ENCODE measurements at places on chromosomes 6 and 20.
A peak's percentile ranks its signal among the peaks of the same experiment; 100 is the strongest.

DNA sequence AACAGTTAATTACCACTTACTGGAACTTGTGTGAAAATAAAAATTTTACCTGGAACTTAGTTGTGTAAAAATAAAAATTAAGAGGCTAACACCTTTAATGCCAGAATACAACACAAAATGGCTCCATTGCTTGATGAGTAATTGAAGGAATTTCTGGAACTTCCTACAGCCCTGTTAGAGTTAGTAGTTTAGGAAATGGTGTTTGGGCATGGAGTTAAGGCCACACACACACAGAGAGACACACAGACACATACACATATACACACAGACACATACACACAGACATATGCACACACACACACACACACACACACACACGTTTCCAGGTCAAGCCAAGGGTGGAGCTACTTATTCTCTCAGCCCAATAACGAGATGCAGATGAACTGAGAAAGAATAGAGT is 20.6 kb upstream of the CST3 start:
- H3K4me1 ChIP-seq = no peaks in the 10 kb centered on the region
- DNase-seq = no peak
- no peak overlapping the region for H3K4me3 ChIP-seq
- peaks cover 23% of the 10 kb centered on the region for H3K27me3 ChIP-seq

DNA sequence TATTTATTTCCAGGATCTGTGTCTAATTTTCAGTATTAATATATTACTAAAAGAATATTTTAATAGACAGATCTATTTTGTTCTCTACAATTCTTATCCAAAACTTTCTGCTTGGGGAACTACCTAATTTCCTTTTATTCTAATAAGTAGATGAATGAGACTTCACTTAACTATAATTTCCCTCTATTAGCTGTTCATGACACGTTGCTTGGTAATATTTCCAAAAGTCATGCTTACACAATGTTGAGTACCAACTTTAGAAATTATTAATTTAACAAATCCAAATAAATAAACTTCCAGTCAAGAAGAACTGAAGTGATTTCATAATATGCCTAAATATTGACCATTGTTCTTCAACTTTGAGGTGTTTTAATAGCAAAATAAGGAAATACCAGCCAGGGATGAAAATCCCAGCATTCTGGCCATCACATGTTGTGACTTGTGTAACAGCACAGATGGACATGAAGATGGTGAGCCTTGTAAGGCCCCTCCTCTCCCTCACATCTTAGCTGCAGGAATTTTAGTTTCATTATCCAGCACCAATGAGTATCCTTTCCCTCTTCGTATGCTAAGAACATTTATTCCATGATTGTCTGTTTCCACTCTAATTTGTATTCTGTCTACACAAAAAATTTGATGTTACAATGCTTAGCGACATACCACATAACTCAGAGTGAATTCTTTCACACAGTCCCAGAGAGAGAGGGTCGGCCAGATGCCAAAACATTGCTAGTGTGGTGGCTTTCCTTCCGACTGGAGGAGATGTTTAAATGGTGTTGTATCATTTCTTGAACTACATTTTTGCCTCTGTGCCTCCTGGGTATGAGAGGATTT is 137.5 kb downstream of the FOXA2 start:
- H3K4me1 ChIP-seq = no peaks in the 10 kb centered on the region
- no peak overlapping the region for H3K27ac ChIP-seq
- no peaks in the 10 kb centered on the region for H3K27me3 ChIP-seq
- no peak overlapping the region for H3K4me3 ChIP-seq

DNA sequence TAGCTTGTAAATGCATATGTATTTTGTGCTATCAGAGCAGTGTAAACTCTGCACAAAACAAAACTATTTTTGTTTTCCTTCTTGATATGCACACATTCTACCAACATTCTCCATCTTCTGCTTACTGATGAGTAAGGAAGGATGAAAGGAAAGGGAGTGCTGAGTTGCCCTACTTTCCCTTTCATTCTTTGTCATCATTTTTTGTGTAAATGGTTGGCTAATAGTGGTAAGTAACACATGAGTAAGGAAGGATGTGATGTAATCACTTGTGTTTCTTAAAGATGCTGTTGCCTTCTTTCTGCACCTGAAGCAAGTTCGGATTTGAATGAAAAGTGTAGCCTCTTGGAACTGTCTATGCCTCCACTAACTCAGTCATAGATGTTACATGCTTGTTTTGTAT is 4.6 kb upstream of the REV3L start:
- peak overlapping the region; percentile 72 for H3K4me3 ChIP-seq
- H3K4me1 ChIP-seq = peaks cover 29% of the 10 kb centered on the region
- no peaks in the 10 kb centered on the region for H3K27me3 ChIP-seq

DNA sequence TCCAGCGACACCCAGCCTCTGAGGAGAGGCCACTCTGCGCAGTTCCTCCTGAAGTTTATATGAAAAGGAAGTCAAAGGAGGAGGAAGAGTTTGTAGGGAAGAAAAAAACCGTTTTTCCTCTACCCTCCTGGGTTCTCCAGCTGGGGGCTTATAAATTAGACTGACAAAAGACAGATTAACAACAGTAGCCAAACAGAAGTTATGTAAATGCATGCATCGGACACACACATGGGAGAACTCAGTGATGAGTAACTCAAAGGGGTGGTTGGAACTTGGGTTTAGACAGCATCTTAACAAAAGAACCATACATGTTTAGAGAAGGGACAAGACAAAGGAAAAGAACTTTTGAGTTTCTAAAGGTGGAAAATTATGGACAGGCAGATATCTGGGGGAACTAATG is 71.2 kb downstream of the CD24 start:
- no peaks in the 10 kb centered on the region for H3K36me3 ChIP-seq
- no peaks in the 10 kb centered on the region for H3K4me1 ChIP-seq
- no peak for DNase-seq
- H3K27me3 ChIP-seq = peaks cover 22% of the 10 kb centered on the region
- no peak overlapping the region for H3K27ac ChIP-seq

DNA sequence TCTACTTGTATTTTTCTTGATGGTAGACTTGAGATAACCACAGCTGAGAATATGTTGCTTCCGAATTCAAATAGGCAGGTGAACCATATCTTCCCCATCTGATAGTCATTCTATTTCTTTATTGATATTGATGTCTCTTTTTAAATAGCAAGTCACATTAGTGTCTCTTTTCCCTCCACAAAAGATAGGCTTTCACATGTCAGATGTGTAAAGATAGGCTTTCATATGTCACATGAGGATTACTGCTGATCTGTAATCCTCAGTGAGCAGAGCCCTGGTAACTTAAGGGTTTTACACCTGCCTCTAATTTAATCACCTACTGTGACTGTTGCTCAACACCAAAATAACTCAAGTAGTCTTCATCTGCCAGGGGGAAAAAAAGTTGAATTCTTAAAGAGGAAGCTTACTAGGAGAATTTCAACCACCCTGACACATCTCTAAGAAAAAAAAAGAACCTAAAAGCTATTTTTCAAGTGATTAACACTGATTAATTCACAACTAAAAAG is 45.3 kb upstream of the TRDN start:
- H3K4me1 ChIP-seq = no peaks in the 10 kb centered on the region
- no peak for DNase-seq

DNA sequence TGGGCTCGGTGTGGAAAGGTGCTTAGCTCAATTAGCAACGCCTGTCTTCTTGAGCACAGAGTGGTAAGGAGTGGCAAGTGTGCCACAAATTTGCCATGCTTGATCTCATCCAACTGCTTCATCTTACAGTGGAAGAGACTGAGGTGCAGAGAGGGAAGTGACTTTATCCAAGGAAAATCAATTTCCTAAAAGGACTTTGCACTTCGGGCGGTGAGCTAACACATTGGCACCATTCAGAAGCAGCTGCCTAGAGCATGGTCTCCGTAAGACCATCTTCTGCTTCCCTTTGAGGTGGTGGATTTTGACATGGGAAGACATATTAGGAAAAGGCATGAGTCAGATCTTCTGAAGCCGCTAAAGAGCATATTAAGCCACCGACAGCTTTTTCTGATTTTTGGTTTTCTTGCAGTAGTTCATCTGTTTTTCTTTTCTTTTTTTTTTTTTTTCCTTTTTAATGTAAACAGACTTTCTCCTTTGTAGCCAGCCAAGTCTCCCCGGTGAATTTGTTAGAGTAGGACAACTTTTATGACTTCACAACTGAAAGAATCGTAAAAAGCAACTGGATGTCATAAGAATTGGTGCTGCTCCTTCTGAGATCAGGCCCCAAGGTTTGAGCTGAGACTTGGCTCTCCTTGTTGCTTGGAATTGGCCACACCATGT is 273.2 kb downstream of the CDC5L start:
- no peak overlapping the region for H3K4me3 ChIP-seq
- H3K36me3 ChIP-seq = no peaks in the 10 kb centered on the region
- H3K27me3 ChIP-seq = no peaks in the 10 kb centered on the region
- no peaks in the 10 kb centered on the region for H3K4me1 ChIP-seq
- no peak for DNase-seq

DNA sequence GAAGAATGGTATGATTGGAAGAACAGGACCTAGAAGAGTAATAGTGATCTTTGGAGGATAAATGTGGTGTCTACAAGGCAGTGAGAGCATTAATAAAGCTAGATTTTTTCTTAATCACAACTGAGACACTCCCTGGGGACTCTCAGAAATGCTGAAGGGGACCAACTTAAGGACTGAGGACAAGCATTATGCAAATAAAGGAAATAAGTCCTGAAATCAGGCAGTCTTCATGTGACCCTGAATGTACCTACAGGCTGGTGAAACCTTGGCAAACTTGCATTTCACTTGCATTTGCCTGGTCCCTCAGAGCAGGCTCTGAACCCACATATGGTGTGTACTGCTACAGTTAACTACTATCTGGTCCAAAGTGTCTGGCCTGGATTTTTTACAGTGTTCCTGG is 19.3 kb upstream of the TTK start:
- no peaks in the 10 kb centered on the region for H3K36me3 ChIP-seq
- no peaks in the 10 kb centered on the region for H3K27me3 ChIP-seq
- no peak overlapping the region for H3K4me3 ChIP-seq
- H3K27ac ChIP-seq = peak overlapping the region; percentile 91
- H3K4me1 ChIP-seq = peaks cover 31% of the 10 kb centered on the region

DNA sequence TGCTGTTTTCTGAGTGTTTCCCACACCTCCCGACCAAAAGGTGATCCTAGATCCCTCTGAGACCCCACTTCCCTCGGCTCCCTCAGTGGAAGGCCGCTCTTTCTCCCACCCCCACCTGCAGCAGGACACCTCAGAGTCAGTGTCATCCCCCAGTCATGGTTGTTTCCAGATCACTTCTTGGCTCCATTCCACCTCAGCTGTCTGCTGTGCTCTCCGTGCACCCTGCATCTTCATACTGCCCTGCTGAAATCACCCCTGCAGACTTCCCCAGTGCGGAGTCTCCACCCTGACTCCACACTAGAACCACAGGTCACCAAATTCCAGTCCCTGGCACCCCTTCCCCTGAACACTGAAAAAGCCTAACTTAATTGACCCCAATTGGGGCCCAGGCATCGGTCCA is 255.1 kb upstream of the CDYL start:
- no peaks in the 10 kb centered on the region for H3K36me3 ChIP-seq
- H3K27ac ChIP-seq = no peak overlapping the region
- no peak overlapping the region for H3K4me3 ChIP-seq
- no peaks in the 10 kb centered on the region for H3K4me1 ChIP-seq
- H3K27me3 ChIP-seq = peaks cover 35% of the 10 kb centered on the region

DNA sequence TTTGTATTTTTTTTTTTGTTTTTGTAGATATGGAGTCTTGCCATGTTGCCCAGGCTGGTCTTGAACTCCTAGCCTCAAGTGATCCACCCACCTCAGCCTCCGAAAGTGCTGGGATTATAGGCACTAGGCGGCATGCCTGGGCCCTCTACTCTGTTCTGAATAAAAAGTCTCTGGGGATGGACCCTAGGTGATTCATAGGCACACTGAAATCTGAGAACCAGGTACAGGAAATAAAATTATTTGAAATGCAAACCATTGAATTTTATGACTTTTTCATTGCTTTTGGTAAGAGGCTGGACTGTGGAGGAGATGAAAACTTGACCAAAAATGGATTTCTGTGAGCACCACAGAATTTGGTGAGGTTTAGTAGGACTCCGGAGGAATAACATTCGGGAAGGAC is 117.5 kb downstream of the PRIM2 start:
- no peak overlapping the region for H3K4me3 ChIP-seq
- no peak overlapping the region for H3K27ac ChIP-seq
- DNase-seq = no peak
- H3K4me1 ChIP-seq = peaks cover 10% of the 10 kb centered on the region

DNA sequence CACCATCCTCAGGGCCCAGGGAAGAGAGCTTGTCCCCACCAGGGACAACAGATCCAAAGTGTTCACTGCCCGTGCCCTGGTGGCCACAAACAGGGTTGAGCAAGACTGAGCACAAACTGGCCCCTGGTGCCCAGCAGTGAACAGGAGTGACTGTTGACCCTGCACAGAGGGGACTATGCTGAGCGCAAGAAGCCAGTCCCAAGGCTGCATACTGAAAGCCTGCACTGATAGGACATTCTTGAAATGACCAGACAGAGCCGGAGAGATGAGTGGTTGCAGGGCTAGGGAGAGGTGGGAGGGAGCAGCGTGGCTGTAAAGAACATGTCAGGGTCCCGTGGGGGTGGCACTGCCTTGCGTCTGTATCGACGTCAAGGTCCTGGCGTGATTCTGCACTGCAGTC is 2.9 kb upstream of the FNDC11 start:
- no peaks in the 10 kb centered on the region for H3K27me3 ChIP-seq
- no peak overlapping the region for H3K27ac ChIP-seq
- H3K36me3 ChIP-seq = no peaks in the 10 kb centered on the region
- peaks cover 9% of the 10 kb centered on the region for H3K4me1 ChIP-seq
- peak overlapping the region; percentile 55 for H3K4me3 ChIP-seq

DNA sequence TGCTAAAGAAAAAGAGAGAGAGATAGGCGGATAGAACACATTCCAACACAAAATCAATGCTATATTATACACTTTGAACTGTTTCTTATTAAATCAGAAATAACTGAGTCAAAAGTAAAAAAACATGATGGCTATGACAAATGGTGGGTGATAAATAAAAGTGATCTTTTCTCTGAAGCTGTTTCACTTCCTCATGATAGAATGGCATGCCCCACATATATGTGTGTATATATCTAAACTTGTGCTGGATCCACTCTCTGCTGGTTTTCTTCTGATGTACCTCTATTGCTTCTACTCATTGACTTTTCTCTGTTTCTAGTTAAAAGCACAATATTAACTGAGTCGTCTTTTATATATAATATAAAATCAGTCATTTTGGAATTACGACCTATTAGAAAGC is 429.9 kb downstream of the PKHD1 start:
- DNase-seq = no peak
- no peaks in the 10 kb centered on the region for H3K27me3 ChIP-seq
- no peak overlapping the region for H3K27ac ChIP-seq
- no peak overlapping the region for H3K4me3 ChIP-seq
